ENCODE measurements at places on chromosomes 5 and 9. TPM values are rescaled to one million over a fixed set of nuclear protein-coding genes. Genes with fewer than 3 reads are reported as not detected.
A peak's percentile ranks its signal among the peaks of the same experiment; 100 is the strongest.

DNA sequence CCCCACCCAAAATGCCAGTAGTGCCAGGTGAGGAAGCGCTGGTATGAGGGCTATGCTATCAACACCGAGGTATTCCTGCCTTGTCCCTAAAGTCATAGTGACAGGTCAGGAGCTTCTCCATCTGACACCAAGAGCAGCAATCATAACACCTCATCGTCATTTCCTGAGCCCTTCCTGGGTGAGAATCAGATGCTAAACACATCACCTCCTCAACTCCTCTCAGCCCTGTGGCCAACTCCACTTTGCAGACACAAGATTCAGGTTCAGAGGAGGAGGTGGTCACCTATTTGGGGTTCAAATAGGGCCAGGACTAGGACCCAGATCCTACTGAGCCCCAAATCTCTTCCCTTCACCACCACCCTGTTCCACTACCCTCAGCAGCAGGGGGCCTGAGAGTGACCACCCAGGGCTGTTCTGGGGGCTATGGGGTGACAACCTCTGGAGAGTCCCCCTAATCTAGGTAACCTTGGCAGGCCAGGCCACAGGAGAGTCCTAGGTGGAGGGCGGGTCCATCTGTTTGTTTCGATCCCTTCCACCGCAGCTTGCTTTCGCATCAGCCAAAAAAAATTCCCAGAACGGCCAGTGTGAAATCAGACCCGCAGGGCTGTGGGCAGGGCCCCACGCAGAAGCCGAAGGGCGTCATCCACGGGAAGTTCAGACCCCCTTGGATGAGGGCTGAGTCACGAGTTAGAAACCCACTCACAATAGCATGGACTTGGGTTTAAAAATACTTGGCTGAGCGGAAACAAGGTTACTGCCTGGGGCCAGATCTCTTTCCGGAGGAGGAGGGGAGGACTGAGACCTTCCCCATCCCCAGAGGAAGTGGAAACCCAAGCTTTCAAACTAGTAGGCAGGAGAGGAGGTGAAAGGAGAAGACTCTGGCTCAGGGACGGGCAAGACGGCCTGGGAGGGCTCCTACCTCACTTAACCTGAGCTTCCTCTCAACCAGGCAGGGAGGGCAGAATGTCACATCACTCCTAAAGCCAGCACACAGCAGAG is 8.7 kb downstream of the STK10 start:
- peaks cover 69% of the 10 kb centered on the region for H3K36me3 ChIP-seq
- peak overlapping the region; percentile 94 for H3K27ac ChIP-seq
- DNase-seq: peak; percentile 74
- H3K4me1 ChIP-seq: peaks cover 81% of the 10 kb centered on the region
- H3K4me3 ChIP-seq: peak overlapping the region; percentile 83

DNA sequence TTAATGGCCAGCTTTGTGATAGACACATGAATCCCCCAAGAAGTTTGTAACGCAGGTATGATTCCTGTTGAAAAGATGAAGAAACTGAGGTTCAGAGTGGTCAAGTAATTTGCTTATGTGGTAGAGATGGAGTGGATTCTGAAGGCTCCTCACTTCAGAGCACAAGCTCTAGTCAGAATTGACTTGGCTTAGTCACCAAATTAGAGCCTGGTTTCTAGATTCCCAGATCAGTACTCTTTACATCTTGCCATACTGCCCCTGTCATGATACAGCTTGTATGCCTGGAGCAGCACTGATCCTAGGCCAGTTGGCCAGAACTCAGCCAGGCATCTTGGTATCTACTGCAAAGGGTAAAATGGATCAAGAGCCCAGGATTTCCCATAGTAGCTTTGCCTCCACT is 284.4 kb upstream of the RFX3 start:
- H3K36me3 ChIP-seq: no peaks in the 10 kb centered on the region
- no peaks in the 10 kb centered on the region for H3K4me1 ChIP-seq
- H3K4me3 ChIP-seq: no peak overlapping the region
- no peak for DNase-seq
- H3K27me3 ChIP-seq: peaks cover 15% of the 10 kb centered on the region
- no peak overlapping the region for H3K27ac ChIP-seq

GRCh38 chr5:146894753-146895521 is 16.4 kb upstream of the PPP2R2B start:
- H3K36me3 ChIP-seq: no peaks in the 10 kb centered on the region
- H3K4me3 ChIP-seq: no peak overlapping the region
- H3K27me3 ChIP-seq: peaks cover 2% of the 10 kb centered on the region
- H3K4me1 ChIP-seq: peaks cover 16% of the 10 kb centered on the region

GRCh38 chr9:86827893-86828292 is 119.4 kb downstream of the GAS1 start:
- H3K27me3 ChIP-seq: peaks cover 5% of the 10 kb centered on the region
- no peaks in the 10 kb centered on the region for H3K36me3 ChIP-seq
- H3K4me1 ChIP-seq: no peaks in the 10 kb centered on the region
- no peak for DNase-seq

- H3K36me3 ChIP-seq: no peaks in the 10 kb centered on the region
- H3K27ac ChIP-seq: no peak overlapping the region
- H3K4me1 ChIP-seq: no peaks in the 10 kb centered on the region
- no peak for DNase-seq
- no peaks in the 10 kb centered on the region for H3K27me3 ChIP-seq
These were observed 28.8 kb downstream of the PDGFRB start for GRCh38 chr5:150126921-150127265.

DNA sequence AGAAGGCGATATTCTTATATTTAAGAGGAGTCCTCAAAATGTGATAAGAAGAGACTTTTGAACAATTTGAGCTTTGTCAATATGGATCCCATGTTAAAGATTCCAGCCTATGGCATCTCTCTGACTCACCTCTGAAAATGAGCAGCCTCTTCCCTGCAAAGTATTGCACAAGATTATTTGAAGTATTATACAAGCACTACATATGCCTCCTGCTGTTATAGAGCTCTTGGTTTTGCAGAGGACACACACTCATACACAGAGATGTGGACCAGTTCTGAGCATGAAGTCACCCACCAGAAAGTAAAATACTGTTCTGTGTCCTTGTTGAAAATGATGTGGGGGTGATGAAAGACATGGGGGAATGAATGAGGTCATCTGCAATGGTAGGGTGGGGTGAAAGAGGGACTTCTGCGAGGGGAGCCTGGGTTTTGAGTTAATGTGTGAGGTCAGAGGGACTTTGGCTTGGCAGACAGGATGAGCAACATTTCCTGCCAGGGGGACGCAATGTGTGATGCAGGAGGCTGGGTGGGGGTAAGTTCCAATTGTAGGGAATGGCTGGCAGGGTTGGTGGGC is 25.8 kb downstream of the FBXL7 start:
- no peak overlapping the region for H3K4me3 ChIP-seq
- H3K27me3 ChIP-seq: no peaks in the 10 kb centered on the region
- H3K36me3 ChIP-seq: no peaks in the 10 kb centered on the region
- no peaks in the 10 kb centered on the region for H3K4me1 ChIP-seq
- H3K27ac ChIP-seq: no peak overlapping the region

- H3K27ac ChIP-seq: no peak overlapping the region
- no peaks in the 10 kb centered on the region for H3K36me3 ChIP-seq
- peaks cover 14% of the 10 kb centered on the region for H3K4me1 ChIP-seq
- H3K4me3 ChIP-seq: no peak overlapping the region
These were observed 90.5 kb downstream of the PCSK1 start for GRCh38 chr5:96342581-96342980.

GRCh38 chr9:91572044-91572443 is 148.4 kb upstream of the NFIL3 start:
- peaks cover 18% of the 10 kb centered on the region for H3K27me3 ChIP-seq
- no peak for DNase-seq
- H3K27ac ChIP-seq: no peak overlapping the region
- no peak overlapping the region for H3K4me3 ChIP-seq
- no peaks in the 10 kb centered on the region for H3K4me1 ChIP-seq
- no peaks in the 10 kb centered on the region for H3K36me3 ChIP-seq

GRCh38 chr5:172531704-172532026 is 77.3 kb upstream of the SH3PXD2B start:
- H3K4me3 ChIP-seq: no peak overlapping the region
- H3K27me3 ChIP-seq: peaks cover 9% of the 10 kb centered on the region
- no peak for DNase-seq

DNA sequence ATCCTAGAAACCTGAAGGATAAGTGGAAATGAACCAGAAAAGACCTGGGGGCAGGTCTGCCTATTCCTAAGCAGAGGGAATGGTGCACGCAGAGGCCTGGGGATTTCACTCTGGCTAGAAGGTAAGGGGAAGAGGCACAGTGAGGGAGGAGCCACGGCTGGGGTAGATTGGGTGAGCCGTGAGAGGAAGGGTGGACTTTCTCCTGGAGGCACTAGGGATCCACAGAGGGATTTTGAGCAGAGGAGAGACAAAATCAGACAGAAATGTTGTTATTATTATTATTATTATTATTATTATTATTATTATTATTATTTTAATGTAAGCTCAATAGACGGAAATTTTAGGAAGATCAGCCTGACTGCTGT is 3.0 kb upstream of the ADGRD2 start:
- no peak for DNase-seq
- no peak overlapping the region for H3K27ac ChIP-seq
- no peaks in the 10 kb centered on the region for H3K4me1 ChIP-seq
- H3K27me3 ChIP-seq: peaks cover 29% of the 10 kb centered on the region
- no peaks in the 10 kb centered on the region for H3K36me3 ChIP-seq

GRCh38 chr5:10949856-10950630 is 189.0 kb upstream of the DAP start:
- no peaks in the 10 kb centered on the region for H3K36me3 ChIP-seq
- DNase-seq: no peak
- H3K27ac ChIP-seq: no peak overlapping the region
- H3K4me3 ChIP-seq: no peak overlapping the region

- H3K36me3 ChIP-seq: peaks cover 33% of the 10 kb centered on the region
- H3K27ac ChIP-seq: peak overlapping the region; percentile 99
- peaks cover 48% of the 10 kb centered on the region for H3K4me1 ChIP-seq
- peaks cover 4% of the 10 kb centered on the region for H3K27me3 ChIP-seq
- peak overlapping the region; percentile 76 for H3K4me3 ChIP-seq
- no peak for DNase-seq
These were observed 1.5 kb downstream of the PLAA start for GRCh38 chr9:26945591-26945990.

DNA sequence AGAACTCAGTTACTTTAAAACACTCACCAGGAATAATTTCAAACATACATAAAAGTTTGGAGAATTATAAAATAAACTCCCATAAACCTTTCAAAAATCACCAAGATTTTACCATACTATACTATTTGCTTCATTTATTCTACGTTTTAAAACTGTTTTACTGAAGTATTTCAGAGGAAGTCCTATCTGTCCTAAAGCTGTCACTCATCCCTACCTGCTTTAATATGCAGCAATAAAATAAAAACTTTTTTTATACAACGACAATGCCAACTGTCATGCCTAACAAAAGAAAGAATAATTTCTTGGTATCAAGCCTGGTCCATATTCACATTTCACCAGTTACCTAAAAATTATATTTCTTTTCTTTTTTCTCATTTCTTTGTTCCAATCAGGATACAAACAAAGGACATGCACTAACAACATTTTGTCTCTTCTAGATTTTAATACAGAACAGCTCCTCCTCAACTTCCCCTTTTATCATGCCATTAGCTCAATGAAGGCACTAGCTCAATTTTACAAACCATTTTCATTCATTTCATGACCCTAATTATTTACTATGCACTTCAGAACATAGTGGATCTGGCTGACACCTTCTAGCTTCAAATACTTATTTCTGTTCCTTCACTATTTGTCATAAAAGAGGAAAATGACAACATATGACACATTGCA is 135.2 kb downstream of the GNAQ start:
- no peak overlapping the region for H3K27ac ChIP-seq
- H3K4me3 ChIP-seq: no peak overlapping the region
- H3K27me3 ChIP-seq: no peaks in the 10 kb centered on the region
- H3K4me1 ChIP-seq: peaks cover 28% of the 10 kb centered on the region
- no peak for DNase-seq
- no peaks in the 10 kb centered on the region for H3K36me3 ChIP-seq

DNA sequence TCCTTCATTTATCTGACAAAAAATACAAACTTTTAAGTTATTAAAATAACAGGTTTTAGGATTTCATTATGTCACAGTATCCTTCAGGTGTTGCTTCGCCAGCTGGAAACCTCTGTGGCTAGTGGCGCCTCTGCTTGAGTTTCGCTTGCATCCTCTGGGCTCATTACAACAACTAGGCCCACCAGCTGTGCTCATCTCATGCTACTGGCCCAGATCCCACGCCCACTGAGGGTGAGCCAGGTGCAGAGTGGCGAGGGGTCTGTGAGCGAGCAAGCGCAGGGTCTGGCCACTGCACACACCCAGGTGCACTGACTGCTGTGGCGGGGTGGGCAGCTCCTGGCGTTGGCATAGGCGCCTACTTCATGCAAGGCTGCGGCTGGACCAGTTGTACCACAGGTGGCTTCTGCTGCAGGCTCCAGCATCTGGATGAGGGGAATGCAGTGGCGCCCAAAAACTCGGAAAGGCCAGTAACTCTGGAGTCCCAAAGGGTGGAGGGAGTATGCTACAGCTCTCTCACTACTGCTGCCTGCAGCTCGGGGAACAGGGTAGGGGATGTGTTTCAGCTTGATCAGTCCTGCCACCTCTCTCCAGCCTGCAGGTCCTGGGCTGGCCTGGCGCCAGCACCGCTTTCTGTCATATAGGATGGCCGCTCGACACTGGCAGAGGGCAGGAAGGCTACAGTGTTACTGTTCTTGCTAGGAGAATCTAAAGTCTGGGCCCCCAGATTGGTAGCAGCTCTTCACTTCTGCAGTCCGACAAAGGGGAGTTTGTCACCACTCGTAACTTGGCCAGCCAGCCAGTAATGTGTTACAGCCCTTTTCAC is 452.1 kb downstream of the TUSC1 start:
- no peak overlapping the region for H3K27ac ChIP-seq
- no peaks in the 10 kb centered on the region for H3K4me1 ChIP-seq
- DNase-seq: no peak
- H3K27me3 ChIP-seq: no peaks in the 10 kb centered on the region
- no peak overlapping the region for H3K4me3 ChIP-seq
- peaks cover 1% of the 10 kb centered on the region for H3K36me3 ChIP-seq

The SLC27A6 gene
- not detected for total RNA-seq

The CBY3 gene
- total RNA-seq: 0.47 TPM

The PALM2AKAP2 gene
- not detected for total RNA-seq

The NAIP gene
- total RNA-seq: 4.9 TPM

The RLN2 gene
- total RNA-seq: 4.0 TPM

The DOK3 gene
- total RNA-seq: 8.0 TPM

The PHF24 gene
- 0.11 TPM for total RNA-seq

The LEAP2 gene
- total RNA-seq: 3.5 TPM

The PCA3 gene
- total RNA-seq: not detected

The KIF12 gene
- not detected for total RNA-seq

The TRMT10B gene
- total RNA-seq: 10.6 TPM
